Vein endothelial cell (primary cell): ENCODE measurements at places on chromosomes 3 and 15. TPM values are rescaled to one million over a fixed set of nuclear protein-coding genes. Genes with fewer than 3 reads are reported as not detected.

Gene GOLGA8J
- total RNA-seq, result not detected in 2 replicates

Gene PLIN1
- total RNA-seq, result 0.10 TPM in 1 of 2 replicates, not detected in the other

Gene XRN1
- 36.9 and 43.1 TPM in 2 replicates for total RNA-seq

Gene CFAP92
- 0.48 and 0.65 TPM in 2 replicates for total RNA-seq
